ENCODE measurements at places on chromosomes 5 and 9.
A peak's percentile ranks its signal among the peaks of the same experiment; 100 is the strongest.

DNA sequence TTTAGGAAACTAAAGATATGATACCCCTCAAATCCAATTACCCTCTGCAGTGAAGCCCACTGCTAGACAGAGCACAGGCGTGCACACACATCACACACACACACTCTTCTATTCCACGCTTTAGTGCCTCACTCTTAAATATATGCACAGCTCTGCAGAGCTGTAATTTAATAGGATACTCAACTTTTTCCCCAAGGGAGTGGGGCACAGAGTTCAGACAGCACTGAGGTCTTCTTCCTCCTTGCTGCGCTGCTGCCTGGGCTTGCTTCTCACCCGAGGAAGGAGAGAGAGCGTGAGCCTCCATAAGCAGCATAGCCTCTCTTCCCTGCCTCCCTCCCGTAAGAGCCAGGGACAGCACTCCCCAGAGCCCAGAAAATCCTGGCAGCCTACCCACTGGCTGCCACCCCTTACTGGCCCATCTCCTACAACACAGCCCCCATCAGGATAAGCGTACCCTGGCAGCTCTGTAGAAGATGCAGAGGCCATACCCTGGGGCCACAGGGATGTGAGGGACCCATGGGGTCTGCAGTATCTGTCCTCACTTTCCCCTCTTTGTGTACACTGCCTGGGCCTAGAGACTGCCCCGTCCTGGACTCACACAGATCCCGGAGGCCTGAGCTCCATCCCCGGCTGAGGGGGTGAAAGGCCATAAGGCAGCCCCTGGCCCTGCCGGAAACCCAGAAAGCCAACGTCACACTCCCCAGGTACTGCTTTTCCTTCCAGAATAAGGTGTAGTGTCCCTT lies 102.1 kb downstream of the C5orf15 start:
- DNase-seq = no peak

GRCh38 chr5:17056141-17056631 lies 120.1 kb upstream of the MYO10 start:
- DNase-seq = no peak

DNA sequence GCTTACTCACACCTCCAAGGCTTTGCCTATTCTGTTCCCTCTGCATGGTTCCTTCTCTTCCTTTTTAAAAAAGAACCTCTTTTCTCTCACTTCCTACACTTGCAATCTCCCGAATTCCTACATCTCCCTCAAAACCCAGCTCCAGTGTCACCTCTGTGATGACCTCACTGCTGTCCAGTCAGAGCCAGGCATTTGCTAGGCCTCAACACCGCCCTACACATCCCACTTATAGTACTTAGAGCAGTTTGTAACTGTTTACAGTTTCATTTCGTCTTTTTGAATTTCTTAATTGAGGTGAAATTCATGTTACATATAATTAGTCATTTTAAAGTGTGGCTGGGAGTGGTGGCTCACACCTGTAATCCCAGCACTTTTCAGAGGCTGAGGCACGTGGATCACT lies 30.8 kb downstream of the CD14 start:
- DNase-seq = no peak

- no peak for DNase-seq
These were observed 75.4 kb upstream of the CDKN2B start for GRCh38 chr9:22084336-22085035.

- no peak for DNase-seq
These were observed 77.9 kb downstream of the ANXA1 start for GRCh38 chr9:73229543-73229942.

DNA sequence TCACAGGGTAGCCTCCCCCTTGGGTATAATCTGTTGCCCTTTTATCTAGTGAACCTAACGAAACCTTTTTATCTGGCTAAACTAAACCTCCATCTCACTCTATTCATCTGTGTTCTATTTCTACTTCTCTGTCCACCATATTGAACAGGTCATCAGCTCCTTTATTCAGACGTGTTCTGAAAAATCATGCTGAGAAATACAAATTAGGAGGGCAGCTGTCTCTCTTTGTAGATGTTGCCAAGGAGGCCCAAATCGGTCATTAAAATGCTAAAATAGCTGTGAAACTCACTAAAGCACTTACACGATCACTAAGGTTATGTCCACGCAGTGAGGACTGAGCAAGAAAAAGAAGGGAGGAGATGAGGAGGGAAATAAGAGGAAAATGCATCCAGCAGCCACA lies 115.6 kb upstream of the RETREG1 start:
- DNase-seq = no peak

- no peak for DNase-seq
These were observed 8.3 kb upstream of the YTHDC2 start for GRCh38 chr5:113505181-113505580.

GRCh38 chr5:76930083-76930482 lies 22.8 kb upstream of the CRHBP start:
- DNase-seq = no peak

- no peak for DNase-seq
These were observed 116.5 kb downstream of the PDE4D start for GRCh38 chr5:59777028-59777427.

- DNase-seq = peak; percentile 78
These were observed 6.9 kb downstream of the ANXA6 start for GRCh38 chr5:151150471-151151262.

DNA sequence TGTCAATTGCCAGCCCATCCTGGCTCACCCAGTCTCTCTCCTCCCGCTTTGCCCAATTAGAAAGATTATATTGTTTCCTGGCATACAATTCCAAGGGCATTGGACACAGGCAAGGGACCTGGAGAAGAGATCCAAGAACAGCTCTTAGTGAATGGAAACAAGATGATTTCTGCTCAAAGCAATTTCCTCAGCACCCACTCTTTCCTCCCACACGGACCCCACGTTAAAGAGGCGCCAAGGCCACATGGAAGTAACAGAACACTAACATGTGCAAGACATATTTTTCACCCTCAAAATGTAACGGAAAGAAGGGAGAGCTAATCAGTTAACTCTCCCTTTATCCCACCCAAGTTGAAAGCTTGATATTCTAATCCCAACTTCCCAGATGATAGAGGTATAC lies 111.2 kb downstream of the LHFPL2 start:
- no peak for DNase-seq

GRCh38 chr5:9454491-9454890 lies 91.4 kb downstream of the SEMA5A start:
- no peak for DNase-seq

- no peak for DNase-seq
These were observed 227.8 kb upstream of the RASEF start for GRCh38 chr9:83290692-83291091.

DNA sequence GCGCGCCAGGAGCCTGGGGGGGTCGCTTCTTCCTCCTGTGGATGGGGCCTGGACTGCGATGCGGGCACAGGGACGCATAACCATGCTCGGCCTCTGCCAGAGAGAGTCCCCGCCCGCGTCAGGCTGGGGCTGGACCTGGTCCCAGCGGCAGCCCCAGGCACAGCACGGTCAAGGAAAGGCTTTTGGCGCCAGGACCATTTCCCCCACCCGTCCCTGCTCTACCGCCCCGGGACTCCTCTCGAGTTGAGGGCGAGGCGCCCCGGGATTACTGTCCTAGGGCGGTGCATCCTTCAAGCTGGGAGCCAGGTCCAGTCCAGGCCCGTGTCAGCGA lies 341 bp downstream of the MXD3 start:
- no peak for DNase-seq

DNA sequence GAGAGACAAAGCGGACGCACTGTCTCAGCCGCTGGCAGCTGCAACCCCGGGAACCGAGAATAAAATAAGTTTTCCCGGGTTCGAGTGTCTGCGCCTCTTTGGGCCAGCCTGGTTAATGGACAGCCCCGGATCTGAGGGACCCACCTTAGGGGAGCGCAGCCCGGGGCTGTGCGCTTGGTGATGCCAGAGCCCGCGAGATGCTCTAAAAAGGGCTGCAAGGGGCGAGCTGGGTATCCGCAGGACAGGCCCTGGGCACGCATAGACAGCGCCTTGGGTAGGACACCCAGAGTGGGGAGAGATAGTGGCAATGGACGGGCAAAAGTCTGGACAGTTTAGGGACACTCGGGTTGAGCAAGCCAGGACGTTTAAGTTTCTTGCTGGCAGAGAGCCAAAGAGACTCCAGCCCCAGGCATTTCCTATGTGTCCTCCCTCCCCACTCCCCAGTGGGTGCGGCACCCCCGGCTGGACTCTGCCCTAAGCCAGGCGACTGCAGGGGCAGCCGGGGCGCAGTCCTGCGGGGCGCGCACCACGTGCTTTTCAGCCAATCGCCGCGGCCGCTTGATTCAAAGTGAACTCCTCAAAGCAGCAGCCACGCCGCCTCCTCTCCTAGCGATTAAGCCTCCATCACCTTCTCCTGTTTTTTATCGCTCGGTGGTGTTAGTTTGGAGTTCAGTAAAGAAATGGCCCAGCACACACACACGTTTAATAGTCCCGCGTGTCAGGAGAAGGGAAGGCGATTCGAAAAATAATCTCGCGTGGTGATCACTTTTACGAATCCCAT lies 616 bp upstream of the ENC1 start:
- peak; percentile 19 for DNase-seq

DNA sequence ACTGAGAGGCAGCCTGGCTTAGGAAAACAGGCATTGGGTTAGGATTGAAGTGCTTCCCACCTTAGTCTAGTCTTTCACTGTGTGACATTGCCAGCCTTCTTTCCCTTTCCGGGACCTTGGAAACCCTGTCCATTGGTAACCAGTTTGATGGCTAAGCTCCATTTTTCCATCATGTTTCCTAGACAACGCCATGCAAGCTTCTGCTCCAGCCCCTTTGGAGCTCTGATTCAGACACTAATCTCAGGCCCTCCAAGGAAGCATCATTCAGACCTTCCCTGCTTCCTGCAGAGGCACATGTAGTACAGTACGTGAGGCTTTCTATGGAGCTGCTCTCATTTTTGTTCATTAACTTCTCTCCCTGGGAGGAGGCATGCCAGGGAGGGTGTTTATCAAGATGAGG lies 68.5 kb downstream of the GRIA1 start:
- no peak for DNase-seq

DNA sequence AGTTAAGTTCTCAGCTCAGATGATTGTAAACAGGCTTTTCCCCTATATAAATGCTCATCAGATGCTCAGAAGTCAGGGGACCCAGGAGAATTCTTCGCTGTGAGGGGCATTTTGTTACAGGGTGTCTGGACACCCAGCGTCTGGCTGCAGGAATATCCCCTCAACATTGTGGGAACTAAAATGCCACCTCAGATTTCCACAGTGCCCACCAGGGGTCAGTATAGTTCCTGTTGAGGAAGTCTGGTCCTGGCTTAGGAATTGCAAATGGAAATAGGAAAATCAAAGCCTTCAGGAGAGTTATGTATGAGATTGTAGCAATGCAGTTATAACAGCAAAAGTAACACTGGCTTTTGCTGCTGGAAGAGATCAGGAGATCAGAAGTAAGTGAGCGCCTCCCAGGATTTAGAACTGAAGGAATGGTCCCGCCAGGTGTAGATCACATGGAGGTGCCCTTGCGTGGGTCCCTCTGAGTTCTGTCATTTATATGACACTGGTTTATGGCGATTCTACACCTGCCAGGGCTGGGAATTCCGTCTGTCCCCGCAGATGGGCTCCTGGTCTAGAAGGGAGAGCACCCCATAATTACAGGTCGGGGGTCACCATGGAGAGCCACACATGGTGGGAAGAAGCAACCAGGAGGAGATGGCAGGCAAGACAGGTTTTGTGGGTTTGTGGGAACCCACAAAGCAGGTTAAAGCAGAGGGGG lies 47.1 kb upstream of the CTSL start:
- peak; percentile 33 for DNase-seq

- peak; percentile 34 for DNase-seq
These were observed 1.1 kb upstream of the ICE1 start for GRCh38 chr5:5421149-5421960.

DNA sequence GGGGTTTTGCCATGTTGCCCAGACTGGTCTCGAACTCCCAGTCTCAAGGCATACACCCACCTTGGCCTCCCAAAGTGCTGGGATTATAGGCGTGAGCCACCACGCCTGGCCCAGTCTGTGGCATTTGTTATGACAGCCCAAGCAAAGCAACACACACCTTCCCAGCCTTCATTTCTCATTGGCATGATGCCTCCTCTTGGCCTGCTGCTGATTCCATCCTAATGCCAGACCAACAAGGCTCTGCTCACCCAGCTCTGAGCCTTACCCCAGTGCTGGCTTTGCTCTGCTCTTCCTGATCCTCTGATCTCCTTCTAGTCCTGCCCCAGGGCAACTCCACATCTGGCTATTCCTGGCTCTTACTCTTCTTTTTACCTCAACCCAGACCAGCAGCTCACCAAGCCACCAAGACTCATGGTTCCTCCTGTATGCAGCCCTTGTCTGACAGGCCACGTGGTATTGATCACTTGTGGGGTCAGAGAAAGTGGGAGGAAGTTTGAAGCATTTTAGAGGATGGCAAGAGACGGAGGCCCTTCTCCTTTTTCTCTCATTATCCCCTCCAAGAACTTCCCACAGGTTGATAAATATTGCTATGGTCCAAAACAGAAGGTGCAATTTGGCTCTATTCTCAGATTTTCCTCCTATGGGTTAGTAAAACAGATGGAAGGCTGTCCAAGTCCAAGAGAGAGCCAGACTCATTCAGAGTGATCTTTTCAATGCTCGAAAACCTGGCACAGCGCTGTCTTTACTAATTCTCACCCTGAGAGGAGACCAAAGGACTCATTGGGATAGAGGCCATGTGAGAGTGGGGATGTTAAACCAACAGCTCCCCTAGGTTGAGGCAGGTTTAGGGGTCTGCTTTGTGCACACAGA lies 958 bp downstream of the CD180 start:
- DNase-seq = no peak

- DNase-seq = no peak
These were observed 600.8 kb upstream of the ARRDC3 start for GRCh38 chr5:91983869-91984268.

GRCh38 chr9:96450613-96451528 lies 902 bp downstream of the HABP4 start:
- peak; percentile 52 for DNase-seq

GRCh38 chr5:893137-893506 lies 438 bp downstream of the TRIP13 start:
- DNase-seq = no peak

DNA sequence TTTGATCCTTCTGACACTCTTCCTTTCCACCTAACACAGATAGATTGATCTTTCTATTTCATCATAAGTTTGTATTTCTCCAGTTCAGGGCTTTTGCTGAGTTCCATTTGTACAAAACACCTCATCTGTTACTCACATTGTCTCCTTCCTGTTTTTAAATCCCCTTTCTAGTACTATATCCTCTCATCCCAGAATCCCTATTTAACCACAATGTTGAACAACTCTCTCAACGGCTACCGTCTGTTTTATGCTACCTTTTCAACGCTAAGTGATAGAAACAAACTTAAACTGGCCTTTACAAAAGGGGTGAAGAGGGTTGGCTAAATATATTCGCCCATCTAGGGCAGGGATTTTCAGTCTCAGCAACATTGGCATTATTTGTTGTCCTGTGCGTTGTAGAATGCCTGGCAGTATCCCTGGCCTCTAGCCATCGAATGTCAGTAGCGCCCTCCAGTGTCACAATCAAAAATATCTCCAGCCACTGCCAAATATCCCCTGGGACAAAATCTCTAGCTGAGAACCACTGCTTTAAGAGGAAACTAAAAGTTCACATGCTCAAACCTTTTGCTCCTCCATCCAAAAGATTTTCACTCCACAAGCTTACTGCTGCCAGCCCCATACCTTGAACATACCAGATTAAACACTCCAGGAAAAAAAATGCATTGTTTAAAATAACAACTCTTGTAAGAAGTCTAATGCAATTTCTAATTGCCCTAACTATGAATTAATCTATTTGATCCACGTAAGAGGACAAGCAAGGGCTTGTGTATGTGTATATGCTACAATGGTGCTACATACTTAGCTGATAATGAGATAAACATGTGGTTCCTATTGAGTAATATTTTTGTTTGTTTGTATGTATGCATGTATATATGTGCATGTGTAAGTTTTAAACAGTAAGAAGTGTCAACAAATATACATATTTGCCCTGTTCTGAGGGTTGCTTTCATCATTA lies 344.0 kb downstream of the PTPRD start:
- DNase-seq = no peak
